ENCODE measurements at places on chromosomes 6 and 20.

DNA sequence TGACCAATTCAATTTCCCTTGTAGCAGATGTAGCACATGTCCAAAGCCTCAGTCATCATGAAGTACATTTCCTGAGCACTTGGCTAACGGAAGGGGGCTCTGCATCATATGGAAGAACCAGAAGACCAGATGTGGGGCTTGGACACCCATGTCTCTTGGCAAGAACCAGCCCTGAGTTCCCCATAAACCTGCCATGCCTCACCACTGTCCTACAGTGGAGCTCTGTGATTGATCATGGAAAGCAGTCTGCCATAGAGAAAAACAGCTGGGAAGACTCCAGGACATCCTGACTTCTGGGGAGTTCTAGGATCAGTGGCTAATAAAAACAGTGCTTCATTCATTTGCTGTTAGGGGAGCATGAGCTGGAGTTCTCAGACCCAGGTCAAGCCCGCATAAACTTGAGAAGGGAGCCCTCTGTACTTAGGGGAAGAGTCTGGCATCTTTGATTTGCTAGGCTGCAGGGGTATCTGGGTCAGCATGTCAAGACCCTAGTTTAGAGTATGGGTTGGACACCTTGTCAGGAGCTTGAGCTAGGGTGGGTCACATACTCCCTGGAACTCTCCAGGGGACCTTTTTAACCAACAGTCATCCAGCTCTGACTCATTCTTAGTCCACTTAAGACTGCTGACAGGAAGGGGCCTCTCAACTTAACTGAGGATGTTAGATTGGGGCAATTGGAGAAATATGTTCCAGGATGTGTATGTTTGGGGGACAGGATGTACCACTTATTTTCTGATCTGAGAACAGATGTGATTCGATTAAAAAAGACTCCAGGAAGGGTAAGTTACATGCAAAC lies 26.3 kb upstream of the TRAM2 start:
- no peak for DNase-seq

- peak; percentile 93 for DNase-seq
Observed at GRCh38 chr6:165308926-165309731, at the start of gene C6orf118. TSS of gene C6orf118 (minus strand) at chr6:165309605. CDS start at chr6:165309586, 19 bp downstream.

- no peak for DNase-seq
Observed at GRCh38 chr6:3707024-3707423, 44.5 kb downstream of the PXDC1 start.

- DNase-seq: peak; percentile 22
Observed at GRCh38 chr6:13362412-13362811, 34.1 kb upstream of the TBC1D7 start.

DNA sequence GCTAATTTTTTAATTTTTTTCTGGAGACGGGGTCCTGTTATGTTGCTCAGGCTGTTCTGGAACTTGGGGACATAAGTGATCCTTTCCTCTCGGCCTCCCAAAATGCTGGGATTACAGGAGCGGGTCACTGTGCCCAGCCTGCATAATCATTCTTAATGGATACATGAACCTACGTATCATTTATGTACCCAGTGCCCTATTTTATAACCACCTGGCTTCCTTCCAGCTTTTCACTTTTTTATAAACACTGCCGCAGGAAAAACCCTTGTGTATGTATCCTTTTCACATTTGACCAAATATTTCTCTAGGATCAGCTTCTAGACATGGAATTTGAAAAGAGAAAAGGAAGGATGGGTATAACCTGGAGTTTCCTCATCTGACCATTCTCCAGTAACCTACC lies 85.6 kb upstream of the RIN2 start:
- DNase-seq: no peak
